ENCODE measurements at places on chromosomes 11 and 22. TPM values are rescaled to one million over a fixed set of nuclear protein-coding genes. Genes with fewer than 3 reads are reported as not detected.

DNA sequence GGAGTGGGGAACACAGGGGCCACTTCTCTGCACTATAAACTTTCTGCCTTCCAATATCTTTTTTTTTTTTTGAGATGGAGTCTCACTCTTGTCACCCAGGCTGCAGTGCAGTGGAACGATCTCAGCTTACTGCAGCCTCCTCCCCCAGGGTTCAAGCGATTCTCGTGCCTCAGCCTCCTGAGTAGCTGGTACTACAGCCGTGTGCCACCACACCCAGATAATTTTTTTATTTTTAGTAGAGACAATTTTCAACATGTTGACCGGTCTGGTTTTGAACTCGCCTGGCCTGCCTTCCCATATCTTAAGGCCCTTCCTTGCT is 1.7 kb downstream of the SLC3A2 start:
- no peak for DNase-seq
- no peaks in the 10 kb centered on the region for H3K27me3 ChIP-seq
- H3K27ac ChIP-seq: peak overlapping the region; percentile 100

DNA sequence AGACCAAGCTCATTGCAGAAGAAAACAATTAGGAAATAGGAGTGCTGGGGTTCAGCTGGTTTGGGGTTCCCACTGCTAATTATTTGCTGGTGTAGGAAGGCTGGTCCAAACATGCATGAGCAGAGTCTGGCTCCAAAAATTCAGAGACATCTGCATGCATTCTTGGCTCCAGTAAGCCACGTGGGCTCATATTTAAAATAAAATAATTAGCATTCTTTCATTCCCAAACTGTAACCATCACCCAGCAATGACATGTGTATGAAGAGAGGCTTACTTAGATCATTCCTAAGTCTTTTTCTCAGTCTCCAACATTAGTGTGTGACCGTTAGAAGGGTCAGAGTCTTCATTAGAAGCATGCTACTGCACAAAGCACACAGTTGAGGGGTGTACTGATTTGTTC is 58.4 kb downstream of the EFCAB6 start:
- no peak overlapping the region for H3K27ac ChIP-seq
- H3K4me3 ChIP-seq: no peak overlapping the region
- no peaks in the 10 kb centered on the region for H3K4me1 ChIP-seq

GRCh38 chr11:17687946-17688670 is 31.3 kb upstream of the MYOD1 start:
- no peak overlapping the region for H3K4me3 ChIP-seq
- DNase-seq: no peak

- no peaks in the 10 kb centered on the region for H3K36me3 ChIP-seq
- H3K4me3 ChIP-seq: no peak overlapping the region
Observed at GRCh38 chr11:69067200-69067599, 18.5 kb downstream of the TPCN2 start.

DNA sequence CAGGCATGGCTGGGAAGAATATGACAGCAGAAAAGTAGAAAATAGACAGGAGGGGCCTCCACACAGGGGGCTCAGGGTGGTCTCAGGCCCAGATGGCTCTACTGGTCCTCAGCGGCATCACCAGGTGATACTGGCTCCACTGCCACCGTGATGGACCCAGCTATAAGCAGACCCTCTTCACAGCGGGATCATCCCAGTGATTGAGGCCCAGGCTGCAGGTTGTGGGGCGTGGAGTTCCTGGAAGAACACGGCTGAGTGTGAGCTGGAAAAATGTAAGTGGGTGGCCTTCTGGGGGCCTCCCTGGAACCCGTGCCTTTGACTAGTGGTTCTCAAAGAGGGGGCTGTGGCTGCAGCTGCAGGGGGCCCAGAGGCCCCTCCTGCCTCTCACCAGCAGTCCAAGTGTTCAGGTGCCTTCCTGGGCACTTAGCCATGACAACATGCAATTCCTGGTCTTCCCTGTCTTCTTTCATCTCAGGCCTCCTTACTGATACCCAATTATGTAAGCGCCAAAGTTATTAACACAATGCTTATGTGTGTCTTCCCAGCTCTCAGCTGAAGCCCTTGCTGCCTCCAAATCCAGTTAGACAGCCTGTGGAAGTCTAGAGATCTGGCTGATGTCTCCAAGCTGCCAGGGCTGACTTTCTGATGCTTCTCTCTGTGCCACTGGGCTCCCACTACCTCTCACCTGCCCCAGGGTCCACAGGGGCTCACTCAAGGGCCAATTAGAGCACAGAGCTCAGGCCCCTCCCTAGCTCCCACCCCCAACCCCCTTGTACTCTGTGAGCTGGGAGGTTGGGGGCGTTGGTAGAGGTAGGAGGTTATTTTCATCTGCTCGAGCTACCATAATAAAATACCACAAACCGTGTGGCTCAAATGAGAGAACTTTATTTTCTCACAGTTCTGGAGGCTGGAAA is 110.1 kb upstream of the LMO1 start:
- H3K4me1 ChIP-seq: no peaks in the 10 kb centered on the region
- no peaks in the 10 kb centered on the region for H3K36me3 ChIP-seq
- no peak overlapping the region for H3K4me3 ChIP-seq
- DNase-seq: no peak
- no peak overlapping the region for H3K27ac ChIP-seq

DNA sequence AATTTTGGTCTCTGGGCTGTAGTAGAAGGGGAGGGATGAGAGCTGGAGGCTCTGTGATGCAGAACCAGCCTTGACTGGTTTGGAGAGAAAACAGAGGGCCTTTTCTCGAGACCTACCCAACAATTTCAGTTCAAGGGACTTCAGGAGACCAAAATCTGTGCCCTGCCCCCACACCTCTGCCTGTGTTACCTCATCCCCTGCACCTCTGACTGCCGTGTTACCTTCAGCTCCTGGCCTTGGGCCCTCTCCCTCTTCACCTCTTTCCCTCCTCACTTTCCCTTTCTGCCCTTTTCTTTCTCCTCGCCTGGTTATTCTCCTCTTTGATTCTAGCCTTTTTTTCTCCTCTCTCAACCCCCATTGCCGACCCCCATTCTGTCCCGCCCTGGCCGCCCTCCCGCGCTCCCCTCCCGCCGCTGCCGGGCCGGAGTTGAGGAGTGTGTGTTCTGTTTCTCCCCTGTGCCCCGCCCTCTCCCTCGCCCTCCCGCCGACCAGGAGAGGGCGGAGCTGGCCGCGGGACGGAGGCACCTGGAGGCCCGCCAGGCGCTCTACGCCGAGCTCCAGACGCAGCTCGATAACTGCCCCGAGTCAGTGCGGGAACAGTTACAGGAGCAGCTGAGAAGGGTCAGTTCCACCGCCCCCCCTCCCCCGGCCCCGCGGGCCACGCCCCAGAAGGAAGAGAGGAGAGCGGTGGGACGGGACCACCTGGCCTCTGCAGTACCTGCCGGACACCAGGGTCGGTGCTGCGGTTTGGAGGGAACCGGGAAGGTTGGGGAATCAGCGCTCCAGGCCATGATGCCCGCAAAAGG is 27.2 kb downstream of the PHLDB1 start:
- DNase-seq: peak; percentile 87
- peak overlapping the region; percentile 82 for H3K27ac ChIP-seq
- no peaks in the 10 kb centered on the region for H3K4me1 ChIP-seq
- no peaks in the 10 kb centered on the region for H3K36me3 ChIP-seq
- peak overlapping the region; percentile 18 for H3K4me3 ChIP-seq

- H3K36me3 ChIP-seq: no peaks in the 10 kb centered on the region
- no peaks in the 10 kb centered on the region for H3K27me3 ChIP-seq
- no peak overlapping the region for H3K4me3 ChIP-seq
- DNase-seq: no peak
Observed at GRCh38 chr22:27307545-27308247, 493.9 kb downstream of the MN1 start.

DNA sequence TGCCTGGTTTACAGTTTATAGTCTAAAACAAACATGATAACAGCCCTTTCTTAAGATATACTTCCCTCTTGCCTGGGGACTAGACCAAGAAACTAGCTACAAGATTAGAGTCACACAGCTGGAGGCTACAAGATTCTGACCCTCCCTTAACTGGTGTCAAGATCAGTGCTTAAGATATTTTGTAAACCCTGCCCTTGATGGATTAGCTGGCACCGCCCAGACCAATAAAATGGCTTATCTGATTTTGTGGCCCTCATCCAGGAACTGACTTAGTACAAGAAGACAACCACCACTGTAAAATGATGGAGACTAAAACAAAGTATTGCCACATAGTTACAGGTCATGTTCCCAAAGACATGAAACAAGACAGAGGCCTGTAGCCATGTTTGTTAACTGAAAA is 53.4 kb downstream of the FAM181B start:
- no peaks in the 10 kb centered on the region for H3K27me3 ChIP-seq
- H3K4me1 ChIP-seq: no peaks in the 10 kb centered on the region
- H3K36me3 ChIP-seq: no peaks in the 10 kb centered on the region

DNA sequence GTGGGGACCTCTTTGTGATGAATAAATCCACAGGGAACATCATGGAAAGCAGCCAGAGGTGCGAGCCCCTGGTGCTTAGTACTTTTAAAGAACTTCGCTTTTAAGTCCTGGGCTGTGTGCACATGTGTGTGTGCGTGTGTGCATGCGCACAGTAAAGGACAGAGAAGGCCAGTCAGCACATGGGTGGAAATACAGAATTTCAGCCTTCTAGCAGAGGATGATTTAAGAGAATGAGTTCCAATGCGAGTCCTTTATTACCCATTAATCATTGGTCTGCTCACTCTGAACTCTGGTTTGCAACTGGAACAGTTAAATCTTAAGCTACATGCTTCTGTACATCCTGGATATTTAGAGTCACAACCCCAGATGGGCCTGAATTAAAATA is 18.9 kb downstream of the TEAD1 start:
- peaks cover 6% of the 10 kb centered on the region for H3K4me1 ChIP-seq
- peak; percentile 57 for DNase-seq
- H3K36me3 ChIP-seq: no peaks in the 10 kb centered on the region
- H3K4me3 ChIP-seq: no peak overlapping the region
- no peaks in the 10 kb centered on the region for H3K27me3 ChIP-seq

- no peaks in the 10 kb centered on the region for H3K27me3 ChIP-seq
- H3K4me1 ChIP-seq: peaks cover 13% of the 10 kb centered on the region
- H3K4me3 ChIP-seq: peak overlapping the region; percentile 87
Observed at GRCh38 chr11:68842427-68843051, 823 bp upstream of the CPT1A start.

- H3K36me3 ChIP-seq: no peaks in the 10 kb centered on the region
- no peak overlapping the region for H3K4me3 ChIP-seq
- H3K4me1 ChIP-seq: no peaks in the 10 kb centered on the region
- no peaks in the 10 kb centered on the region for H3K27me3 ChIP-seq
Observed at GRCh38 chr11:36441610-36442208, 68.4 kb downstream of the TRAF6 start.

DNA sequence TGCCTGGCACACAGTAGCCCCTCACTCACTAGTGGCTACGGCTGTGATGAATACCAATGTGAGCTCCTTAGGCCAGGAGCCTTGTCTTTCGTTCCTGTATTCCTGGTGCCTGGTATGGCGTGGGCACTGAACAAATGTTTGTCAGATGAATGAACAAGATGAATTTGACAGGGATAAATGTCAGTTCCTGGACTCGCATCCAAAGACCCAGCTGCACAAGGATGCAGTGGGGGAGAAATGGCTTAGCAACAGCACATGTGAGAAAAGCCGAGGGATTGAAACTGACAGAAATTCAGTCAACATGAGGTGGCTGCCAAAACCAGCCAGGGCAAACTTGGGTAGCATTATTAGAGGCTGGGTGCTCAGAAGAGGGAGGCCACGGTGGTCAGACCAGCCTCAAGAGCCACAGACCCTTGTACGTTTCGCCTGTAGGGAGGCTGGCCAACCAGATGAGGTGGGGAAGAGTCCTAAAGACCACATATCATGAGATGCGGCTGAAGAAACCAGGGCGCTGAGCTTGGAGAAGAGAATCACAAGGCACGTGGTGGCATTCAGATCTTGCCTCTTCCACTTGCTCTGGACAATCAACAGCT is 7.7 kb upstream of the SLC22A8 start:
- H3K36me3 ChIP-seq: no peaks in the 10 kb centered on the region
- DNase-seq: no peak
- no peaks in the 10 kb centered on the region for H3K4me1 ChIP-seq
- H3K27ac ChIP-seq: no peak overlapping the region
- no peaks in the 10 kb centered on the region for H3K27me3 ChIP-seq

DNA sequence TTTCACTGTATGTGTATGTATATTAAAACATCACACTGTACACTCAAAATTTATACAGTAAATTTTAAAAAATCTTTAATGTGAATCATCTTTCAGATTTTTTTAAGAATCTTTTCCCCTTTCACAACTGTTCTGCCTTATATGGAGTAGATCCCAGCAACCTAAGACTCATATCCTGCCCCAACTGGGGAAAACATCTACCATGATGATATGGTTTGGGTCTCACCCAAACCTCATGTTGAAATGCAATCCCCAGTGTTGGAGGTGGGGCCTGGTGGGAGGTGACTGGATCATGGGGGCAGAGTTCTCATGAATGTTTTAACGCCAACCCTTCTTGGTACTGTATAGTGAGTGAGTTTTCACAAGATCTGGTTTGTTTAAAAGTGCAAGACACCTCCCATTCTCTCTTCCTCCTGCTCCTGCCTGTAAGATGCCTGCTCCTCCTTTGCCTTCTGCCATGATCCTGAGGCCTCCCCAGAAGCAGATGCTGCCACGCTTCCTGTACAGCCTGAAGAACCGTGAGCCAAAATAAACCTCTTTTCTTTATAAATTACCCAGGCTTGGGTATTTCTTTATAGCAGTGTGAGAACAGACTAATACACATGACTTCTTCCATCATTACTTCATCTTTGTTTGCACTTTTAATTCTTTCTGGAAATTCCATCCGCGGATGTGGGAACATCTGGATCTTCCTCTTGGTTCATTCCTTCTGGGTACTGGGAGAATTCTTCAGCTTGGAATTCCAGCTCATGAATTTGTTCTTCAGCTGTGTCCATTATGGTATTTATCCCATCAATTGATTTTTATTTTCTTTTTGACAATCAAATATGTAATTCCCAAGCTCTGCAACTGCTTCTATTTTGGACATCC is 36.9 kb downstream of the LINC01488 start:
- DNase-seq: no peak
- H3K4me1 ChIP-seq: no peaks in the 10 kb centered on the region
- no peaks in the 10 kb centered on the region for H3K27me3 ChIP-seq
- no peaks in the 10 kb centered on the region for H3K36me3 ChIP-seq
- H3K4me3 ChIP-seq: no peak overlapping the region
- no peak overlapping the region for H3K27ac ChIP-seq

GRCh38 chr11:67366961-67367760 is 6.2 kb downstream of the CLCF1 start:
- peaks cover 5% of the 10 kb centered on the region for H3K4me1 ChIP-seq
- peak; percentile 83 for DNase-seq
- H3K36me3 ChIP-seq: no peaks in the 10 kb centered on the region

DNA sequence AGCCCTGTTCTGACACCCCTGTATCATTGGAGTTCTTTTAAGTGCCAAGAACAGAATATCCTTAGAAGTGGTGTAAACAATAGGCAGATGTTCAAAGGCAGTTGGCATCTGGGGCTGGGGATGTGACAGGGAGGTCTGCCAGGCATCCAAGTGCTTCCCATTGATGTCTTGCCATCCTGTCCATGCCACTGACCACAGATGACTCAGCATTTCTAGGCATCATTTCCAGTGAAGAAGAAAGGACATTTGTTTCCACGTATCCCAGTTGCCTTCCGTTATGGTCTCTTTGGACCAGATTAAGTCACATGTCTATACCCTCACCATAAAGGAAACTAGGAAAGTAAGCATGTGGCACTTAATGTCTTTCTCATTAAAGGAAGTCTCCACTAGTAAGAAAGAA is 76.7 kb upstream of the BARX2 start:
- H3K4me3 ChIP-seq: no peak overlapping the region
- H3K27me3 ChIP-seq: no peaks in the 10 kb centered on the region
- DNase-seq: no peak

- no peak overlapping the region for H3K4me3 ChIP-seq
- no peaks in the 10 kb centered on the region for H3K27me3 ChIP-seq
Observed at GRCh38 chr11:96318850-96319249, 24.1 kb downstream of the MAML2 start.

Gene MAML2
- total RNA-seq: 8.2 TPM

Gene SLC17A6
- not detected for total RNA-seq

Gene MRGPRX3
- not detected for total RNA-seq

Gene APLNR
- total RNA-seq: 0.58 TPM

Gene CECR2
- total RNA-seq: under 0.01 TPM

Gene POLR2L
- 68.8 TPM for total RNA-seq

Gene HTR3A
- 0.14 TPM for total RNA-seq
